Adrenal gland (tissue), 19 donors: ENCODE measurements at places on chromosomes 7 and 10.
A peak's percentile ranks its signal among the peaks of the same experiment; 100 is the strongest.

GRCh38 chr7:30286749-30287148, 2.4 kb downstream of the ZNRF2 start:
- no peak for DNase-seq

GRCh38 chr10:104028146-104028545, 57.5 kb downstream of the COL17A1 start:
- DNase-seq = no peak

GRCh38 chr7:78178319-78178718, 379.7 kb downstream of the PHTF2 start:
- no peak for DNase-seq

DNA sequence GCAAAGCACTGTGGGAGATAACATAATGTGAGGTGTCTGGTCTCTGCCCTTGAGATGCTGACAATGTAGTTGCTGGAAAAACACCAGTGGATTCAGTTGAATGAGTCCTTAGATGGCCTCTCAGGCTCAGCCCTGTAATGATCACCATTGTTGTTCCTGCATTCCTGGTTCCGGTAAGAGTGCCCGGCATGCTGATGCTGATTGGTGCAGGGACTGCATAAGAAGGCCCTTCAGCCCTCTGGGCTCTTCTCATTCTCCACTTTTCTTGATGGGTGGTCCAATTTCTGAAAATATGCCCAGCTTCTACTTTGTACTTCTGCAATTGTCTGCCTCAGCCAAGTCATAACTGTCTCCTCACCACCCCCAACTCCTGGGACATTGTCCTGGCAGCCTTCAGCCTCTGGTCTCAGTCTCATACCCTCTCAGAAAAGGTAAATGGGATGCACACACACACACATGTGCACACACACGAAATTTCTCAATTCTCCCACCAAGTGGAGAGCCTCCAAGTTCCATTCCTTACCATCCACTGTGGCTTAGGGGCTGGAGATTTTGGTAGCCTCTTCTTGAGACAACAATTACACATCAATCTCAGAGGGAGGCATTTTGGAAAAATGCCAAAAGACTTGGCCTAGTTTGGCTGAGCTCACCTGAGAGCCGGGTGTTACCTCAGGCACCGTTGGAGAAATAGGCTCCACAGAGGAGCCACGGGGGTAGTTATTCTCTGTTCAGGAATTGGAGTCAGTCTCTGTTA, 314.9 kb downstream of the RPS24 start:
- no peak for DNase-seq

GRCh38 chr7:158467562-158467961, 120.1 kb downstream of the PTPRN2 start:
- no peak for DNase-seq

DNA sequence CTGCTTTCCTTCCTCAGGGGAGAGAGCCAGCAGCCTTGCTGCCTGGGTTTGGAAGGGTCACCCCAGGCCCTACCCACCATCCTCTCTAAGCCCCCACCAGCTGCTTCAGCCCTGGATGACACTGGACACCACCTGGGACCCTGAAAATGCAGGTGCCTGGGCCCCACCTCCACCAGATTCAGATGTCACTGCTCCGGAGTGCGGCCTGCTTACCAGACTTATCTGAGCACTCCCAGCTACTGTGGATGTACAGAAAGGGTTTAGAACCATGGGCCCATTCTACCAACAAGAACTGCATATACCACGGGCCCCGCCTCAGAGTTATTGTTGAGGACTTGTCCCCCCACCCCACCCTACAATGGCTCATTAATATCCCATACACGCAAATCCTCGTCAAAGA, 172.3 kb downstream of the PTPRN2 start:
- no peak for DNase-seq

DNA sequence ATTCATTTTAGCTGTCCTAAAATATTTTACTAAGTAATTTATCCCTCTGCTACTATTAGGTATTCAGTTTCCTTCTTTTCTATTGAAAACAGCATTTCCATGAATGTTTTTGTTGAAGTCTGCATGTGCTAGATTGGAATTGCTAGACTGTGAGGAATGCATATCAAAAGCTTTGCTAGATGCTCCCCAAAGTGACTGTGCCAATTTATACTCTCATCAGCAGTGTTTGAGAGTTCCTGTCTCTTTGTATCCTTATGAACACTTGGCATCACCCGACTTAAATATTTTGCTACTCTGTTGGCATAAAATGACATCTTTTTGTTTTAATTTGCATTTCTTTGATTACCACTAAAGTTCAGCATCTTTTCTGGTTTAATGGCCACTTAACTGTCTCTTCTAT, 45.0 kb upstream of the PRR15 start:
- DNase-seq = no peak

DNA sequence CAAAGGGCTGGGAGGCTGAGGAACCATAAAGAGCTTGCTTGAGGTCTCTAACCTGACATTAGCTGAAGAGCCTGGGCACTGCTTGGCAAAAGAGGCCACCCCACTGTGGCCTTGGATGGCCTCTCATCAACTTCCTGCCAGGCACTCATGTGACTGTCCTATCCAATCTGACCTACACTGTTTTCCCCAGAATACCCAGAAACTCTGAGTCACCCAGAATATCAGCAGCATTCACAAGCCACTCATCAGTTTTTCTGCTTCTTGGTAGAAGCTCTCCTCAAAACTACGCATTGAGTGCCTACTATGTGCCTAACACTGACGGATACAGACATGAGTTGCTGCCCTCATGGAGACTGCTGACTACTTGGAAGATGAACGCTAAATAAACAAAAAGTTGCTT, 4.1 kb upstream of the NT5C2 start:
- peak; percentile 91 for DNase-seq

GRCh38 chr7:16926283-16926682, 44.5 kb upstream of the AGR3 start:
- peak; percentile 37 for DNase-seq
